ENCODE measurements at places on chromosomes 3 and 15.

DNA sequence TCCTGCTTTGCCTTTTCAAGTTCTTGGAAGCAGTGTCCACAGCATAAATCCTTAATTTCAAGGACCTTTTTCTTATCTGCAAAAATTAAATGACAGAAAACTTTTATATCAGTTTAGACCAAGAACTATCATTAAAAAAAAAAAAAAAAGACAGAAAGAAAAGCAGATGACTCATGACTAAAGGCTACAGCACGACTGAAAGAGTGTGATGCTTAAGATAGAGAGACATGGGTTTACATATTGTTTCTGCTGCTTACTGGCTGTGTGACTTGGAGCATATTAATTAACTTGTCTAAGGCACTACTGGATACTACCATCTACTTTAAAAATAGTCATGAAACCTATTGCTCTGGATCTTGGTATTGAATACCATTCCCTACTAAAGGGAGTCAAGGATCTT lies 62.3 kb downstream of the CEP152 start:
- peak; percentile 22 for DNase-seq

DNA sequence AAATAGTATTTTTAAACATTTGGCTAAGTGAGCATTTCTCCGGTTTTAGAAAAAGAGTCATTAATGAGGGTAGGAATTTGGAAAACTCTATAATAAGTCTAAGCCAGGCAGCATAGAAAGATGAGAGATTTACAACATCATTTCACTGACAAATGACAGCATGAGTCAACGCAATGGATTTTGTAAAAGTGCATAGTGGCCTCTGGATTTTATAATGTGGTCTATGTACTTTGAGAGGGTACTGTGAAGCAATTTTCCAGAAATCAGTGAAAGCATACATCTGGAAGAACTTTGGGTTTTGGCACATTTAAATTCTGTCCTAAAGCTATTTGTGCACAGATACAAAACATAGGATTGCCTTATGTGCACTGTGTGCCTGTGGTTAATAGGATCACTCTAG lies 130.8 kb upstream of the CCNL1 start:
- DNase-seq: no peak

DNA sequence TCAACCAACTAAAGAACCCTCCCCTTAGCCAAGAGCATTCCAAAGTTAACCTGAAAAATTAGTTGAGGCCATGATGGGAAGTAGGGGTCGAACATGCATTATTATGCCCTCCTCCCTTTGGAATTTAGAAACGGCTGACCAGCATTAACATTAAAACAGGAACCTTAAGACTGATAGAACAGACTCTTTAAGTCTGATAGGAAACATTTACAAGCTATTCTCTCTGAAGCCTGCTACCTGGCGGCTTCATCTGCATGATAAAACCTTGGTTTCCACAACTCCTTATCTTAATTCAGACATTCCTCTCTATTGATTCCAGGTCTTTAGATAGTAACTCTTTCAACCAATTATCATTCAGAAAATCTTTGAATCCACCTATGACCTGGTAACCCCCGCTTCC lies 331.0 kb downstream of the CGGBP1 start:
- no peak for DNase-seq

DNA sequence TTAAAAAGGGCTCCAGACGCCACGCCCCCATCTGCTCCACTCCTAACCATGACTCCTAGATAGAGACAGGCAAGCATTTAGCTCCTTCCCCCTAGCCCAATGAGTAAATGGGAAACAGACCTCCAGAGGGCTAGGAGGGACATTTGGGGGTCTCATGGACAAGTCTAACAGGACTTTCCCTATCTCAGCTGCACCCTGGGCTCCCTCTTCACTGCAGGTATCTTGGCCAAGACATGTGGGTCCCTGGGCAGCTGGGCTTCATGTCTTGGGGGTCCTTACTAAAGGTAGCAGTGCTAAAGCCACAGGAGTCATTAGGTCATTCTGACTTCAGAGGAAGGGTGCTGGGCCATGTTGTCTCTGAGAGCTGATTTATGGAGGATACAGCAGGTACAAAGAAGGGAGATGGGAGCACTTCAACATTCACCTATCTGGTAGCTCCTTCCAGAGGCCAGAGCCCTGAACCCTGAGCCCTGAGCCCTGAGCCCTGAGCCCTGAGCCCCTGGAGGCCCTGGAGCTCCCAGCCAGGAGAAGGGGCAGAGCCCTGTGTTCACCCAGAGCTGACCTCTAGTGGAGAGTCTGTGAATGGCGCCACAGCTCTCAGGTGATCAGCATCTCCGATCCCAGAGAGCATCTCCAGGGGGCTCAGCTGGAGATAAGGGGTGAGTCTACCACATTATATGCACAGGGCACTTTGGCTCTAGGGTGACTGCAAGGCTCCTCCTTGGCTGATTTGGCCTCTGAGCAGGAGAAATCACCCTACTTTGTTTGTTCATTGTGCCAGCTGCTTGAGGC lies 40.1 kb upstream of the EPHB1 start:
- DNase-seq: no peak

DNA sequence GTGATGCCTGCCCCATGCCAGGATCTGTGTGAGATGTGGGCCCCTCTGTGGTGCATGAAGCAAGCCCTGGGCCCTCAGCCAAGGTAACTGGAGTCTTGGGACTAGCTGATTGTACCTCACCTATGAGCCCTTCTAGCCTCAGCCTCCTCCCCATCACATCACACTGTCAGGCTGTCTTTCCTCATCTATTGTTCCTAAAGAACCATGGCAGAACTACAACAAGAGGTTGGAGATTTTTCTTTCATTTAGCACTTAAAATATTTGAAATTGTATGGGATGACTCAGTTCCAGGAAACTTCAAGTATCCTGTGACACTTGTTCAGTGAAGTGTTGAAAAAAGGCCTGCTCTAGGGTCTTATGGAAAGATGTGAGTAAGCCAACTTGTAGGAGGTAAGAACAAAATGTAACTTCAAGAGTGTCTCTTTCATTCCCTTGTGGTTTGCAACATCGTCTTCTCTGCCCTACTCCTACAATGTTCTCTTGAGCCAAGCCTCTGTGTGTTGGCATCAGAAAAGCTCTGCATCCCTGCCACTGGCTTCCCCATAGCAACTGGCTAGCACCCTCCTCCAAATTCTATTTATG lies 58.7 kb upstream of the TIPARP start:
- DNase-seq: peak; percentile 88

- DNase-seq: no peak
These were observed 94.5 kb downstream of the SERPINI1 start for GRCh38 chr3:167830007-167830406.

DNA sequence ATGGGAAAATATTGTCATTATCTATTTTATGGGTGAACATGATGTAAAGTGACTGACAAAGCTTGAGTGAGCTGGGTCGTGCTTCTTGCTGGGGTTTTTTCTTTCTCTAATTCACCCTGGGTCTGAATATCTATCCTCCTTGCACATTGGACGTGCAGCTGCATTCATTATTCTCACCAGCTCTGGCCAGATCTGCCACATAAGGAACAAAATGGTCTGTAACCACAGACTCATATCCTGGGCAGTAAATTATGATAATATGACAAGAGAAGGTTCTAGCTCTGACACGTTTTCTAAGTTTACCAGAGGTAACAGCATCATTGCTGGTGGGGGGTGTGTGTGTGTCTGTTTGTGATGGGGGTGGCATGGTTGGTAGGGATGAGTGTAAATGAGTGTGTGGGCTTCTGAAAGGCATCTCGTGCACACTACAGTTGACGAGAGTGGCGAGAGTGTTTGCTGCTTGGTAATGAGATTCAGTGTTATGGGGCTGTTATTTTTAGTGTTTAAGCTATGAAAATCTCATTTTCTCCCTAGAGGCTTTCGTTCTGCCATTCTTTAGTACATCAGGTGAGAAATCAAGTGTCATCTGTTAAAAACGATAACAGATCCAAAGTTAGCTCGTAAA lies 418.4 kb downstream of the PDCD6IP start:
- no peak for DNase-seq
